ENCODE measurements at places on chromosomes 5 and 9.

DNA sequence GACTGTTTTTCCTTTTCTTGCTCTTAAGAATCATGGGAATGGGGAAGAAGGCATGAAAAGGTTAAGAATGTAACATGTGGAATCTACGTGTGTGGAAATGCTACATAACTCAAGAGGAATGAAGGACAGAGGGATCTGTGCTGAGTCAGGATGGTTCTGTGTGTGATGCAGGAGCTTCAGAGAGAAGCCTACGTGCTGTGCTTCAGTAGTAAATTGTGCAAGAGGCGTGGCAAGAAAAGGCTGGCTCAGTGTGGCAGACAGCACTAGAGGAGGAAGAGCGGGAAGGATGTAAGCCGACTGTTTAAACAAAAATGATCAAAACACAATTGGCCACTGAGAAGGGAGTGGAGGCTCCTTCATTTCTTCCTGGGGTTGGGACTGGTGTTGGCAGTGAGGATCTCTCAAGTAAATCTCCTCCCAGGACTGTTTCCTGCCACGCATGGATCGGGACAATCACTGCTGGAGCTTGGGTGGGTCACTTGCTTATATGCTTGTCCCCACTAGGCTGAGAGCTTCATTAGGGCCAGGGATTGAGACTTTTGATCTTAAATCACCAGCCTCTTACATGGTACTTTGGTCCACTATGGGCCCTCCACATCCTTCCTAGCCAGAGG, 59.4 kb upstream of the BASP1 start:
- no peak for DNase-seq

- no peak for DNase-seq
Observed at GRCh38 chr9:136090768-136091581, 4.1 kb downstream of the NACC2 start.

- DNase-seq: no peak
Observed at GRCh38 chr5:107821288-107821687, 150.6 kb upstream of the EFNA5 start.

- peak; percentile 20 for DNase-seq
Observed at GRCh38 chr9:125438506-125439433, 177.1 kb downstream of the GAPVD1 start.

DNA sequence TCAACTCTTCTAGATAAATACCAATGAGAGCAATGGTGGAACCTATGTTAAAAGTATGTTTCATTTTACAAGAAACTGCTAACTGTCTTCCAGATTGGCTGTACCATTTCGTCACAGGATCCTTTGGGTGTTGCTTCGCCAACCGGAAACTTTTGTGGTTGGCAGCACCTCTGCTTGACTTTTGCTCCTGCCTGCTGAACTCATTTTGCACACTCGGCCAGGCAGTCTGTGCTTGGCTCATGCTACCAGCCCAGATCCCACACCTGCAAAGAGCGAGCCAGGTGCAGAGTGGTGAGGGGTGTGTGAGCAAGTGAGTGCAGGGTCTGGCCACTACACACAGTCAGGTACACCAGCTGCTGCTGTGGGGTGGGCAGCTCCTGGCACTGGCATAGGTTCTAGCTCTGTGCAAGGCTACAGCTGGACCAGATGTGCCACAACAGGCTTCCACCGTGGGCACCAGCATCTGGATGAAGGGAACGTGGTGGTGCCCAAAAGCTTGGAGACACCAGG, 422.3 kb downstream of the PRR16 start:
- DNase-seq: no peak
